ENCODE measurements at places on chromosomes 2 and 18. TPM values are rescaled to one million over a fixed set of nuclear protein-coding genes. Genes with fewer than 3 reads are reported as not detected.

ARHGAP15 gene
- 1.1 TPM for total RNA-seq

AMER3 gene
- total RNA-seq: not detected

HOXD8 gene
- not detected for total RNA-seq

INO80C gene
- 5.0 TPM for total RNA-seq

MRPS5 gene
- 57.9 TPM for total RNA-seq

FEV gene
- total RNA-seq: not detected

ZNF638 gene
- total RNA-seq: 120 TPM

PARD3B gene
- 7.7 TPM for total RNA-seq

DOK6 gene
- under 0.01 TPM for total RNA-seq

QPCT gene
- total RNA-seq: 684 TPM

FOXI3 gene
- total RNA-seq: not detected

FAM237A gene
- total RNA-seq: not detected

IER3IP1 gene
- total RNA-seq: 23.7 TPM

Data from melanocyte of skin (primary cell).